ENCODE measurements at places on chromosomes 1 and 21.

DNA sequence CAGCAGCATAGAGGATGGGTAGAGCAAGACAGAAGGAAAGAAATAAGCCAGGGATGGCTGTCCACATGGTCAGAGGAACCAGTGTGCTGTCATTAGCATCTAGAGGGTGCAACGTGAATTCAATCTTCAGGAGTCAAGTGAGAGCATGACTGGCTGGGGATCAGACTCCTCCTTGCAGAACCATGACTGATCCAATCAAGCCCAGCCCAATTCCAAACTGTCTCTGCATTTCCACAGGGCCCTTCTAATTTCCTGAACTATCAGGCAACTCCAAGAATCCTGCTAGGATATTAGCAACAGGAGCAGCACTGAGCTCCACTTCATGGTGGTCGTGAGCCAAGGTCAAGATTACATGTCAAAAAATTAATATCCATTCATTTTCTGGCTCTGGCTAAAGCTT is 166.8 kb upstream of the CAMK1G start:
- DNase-seq, result no peak

- DNase-seq, result no peak
These were observed 15.7 kb downstream of the SSR2 start for GRCh38 chr1:156004843-156005584.

DNA sequence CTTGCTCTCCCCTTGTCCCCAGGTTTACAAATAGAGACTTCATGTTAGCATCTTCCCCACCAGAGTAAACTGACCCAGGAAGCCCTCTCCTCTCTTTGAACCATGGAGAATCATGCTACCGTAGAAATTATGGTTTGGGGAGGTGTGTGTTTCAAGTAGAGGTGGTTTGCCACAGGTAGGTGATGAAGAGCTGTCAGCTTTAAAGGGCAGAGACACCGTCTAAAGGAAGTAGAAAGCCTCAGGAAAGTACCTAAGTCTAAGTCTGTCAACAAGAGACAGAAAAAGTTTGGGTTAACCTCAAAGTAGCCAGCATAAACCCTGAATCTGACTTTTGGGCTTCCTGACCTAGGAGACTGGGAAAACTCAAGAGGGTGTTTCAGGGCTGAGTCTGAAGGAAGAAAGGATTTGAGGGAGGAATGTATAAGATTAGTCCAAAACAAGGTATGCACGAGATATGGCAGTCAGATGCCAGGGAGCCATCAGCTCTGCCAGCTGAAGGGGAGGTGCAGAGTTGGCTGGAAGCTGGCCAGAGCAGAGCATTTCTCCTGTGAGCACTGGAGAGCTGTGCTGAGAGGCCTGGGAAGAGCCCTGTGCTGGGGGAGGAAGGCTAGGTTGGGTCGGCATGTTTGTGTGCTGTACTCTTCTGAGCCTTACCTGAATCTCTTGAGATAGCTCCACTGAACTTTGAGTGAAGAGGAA is 14.3 kb downstream of the ADAMTSL4 start:
- no peak for DNase-seq

DNA sequence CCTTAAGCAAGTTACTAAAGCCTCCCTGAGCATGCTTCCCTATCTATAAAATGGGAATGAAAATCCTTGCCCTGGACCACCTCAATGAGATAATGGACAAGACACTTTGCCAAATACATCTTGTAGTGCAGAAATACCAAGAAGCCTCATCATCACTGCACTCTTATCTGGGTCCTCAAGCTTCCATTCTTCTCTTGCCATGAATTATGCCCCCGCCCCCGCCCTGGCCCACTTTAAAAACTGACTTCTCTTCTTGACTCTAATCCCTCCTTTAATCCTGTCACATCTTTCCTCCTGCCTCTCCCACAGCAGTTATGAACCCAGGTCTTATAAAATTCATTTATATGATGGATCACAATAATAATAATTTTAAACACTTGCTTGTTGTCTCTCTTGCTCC is 14.8 kb downstream of the ARHGEF11 start:
- no peak for DNase-seq

DNA sequence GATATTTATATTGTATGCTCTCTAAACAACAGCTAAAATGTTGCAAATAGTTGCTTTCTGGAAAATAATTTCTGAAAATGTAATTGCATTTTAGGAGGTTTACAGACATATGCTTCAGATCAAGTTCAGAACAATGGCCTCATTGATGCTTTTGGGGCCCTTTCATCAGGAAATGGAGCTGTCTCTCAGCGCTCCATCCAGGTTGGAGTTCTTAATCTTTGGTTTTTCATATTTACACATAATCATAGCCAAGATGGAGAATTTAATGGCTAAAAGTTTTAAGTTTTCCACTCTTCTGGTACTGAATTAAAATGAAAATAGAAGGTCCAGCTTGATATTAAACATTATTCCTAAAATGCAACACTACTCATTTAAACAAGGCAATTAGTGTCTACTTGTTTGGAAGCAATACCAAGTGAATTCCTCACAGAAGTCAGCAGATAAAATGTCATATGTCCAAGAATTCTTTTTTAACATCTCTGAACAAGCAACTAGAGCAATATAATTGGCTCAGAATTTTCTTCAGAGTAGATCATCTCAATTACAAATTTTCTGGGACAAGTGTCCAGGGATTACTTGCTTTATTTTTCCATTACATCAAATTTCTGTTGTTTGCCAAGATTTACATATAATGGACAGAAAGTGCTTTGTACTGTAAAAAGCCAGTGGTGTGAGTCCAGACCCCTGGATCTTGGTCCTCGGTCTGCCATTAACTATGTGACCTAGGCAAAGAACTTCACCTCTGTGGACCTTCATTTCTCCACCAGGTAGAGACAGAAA is 22.6 kb downstream of the CLCA1 start:
- no peak for DNase-seq

- no peak for DNase-seq
These were observed 194.6 kb downstream of the NRIP1 start for GRCh38 chr21:14869984-14870852.

DNA sequence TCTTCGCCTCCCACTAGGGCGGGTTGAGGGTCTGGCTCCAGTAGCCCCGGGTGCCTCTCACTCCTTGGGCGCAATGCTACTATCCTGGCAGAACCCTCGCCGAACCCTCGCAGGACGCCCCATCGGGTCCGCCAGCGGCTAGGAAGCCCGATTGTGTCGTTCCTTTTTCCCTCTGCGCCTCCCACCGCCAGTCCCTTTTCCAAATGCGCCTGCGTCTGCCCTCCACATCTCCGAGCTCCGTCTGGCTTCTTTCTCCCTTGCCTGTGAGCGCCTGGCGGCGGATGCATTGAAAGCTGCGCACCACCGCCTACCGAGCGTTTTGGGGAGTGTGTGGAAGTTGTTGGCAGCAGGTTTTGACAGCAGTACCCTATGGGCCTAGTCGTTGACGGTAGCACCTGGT is 1.0 kb upstream of the DIRAS3 start:
- no peak for DNase-seq

- DNase-seq, result no peak
These were observed 303.3 kb upstream of the DEPDC1 start for GRCh38 chr1:68800182-68800581.

GRCh38 chr1:117268535-117269455 is 58.1 kb upstream of the VTCN1 start:
- no peak for DNase-seq

DNA sequence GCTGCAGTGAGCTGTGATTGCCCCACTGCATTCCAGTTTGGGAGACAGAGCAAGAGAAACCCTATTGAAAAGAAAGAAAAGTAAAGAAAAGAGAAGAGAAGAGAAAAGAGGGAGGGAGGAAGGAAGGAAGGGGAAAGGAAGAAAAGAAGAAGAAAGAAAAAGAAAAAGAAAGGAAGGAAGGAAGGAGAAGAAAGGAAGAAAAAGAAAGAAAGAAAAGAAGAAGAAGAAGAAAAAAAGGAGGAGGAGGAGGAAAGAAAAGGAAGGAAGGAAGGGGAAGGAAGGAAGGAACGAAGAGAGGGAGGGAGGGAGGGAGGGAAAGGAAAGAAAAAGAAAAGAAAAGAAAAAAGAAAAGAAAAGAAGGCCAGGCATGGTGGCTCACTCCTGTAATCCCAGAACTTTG is 10.2 kb downstream of the SLC5A9 start:
- no peak for DNase-seq

- DNase-seq, result no peak
These were observed 5.6 kb upstream of the CLEC20A start for GRCh38 chr1:178502330-178502714.

DNA sequence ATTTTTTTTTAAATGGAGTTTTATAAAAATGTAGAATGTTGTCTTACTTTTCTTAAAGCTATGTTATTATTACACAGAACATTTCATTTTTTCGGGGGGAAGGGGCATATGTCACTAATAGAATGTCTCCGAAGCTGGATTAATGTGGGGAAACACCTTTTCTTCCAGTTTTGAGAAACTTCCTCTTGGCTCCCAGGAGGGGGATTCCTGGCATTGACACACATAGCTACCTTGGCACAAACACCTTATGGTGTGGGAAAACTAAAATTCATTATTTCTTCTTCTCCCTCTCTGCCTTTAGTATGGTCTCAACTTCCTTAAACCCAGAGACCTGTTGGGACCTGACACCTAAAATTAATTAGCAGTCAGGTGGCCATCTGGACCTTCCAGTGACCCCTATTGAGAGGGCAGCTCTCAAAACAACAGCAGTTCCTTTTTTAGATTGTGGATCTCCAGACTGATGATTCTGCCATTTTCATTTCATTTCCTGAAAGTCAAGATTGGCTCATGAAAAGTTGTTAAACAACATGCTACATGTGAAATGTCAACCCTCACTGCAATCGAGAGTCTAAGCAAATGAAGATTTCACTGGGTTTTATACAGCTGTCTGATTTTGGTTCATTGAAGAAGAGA is 70.1 kb upstream of the EDEM3 start:
- DNase-seq, result no peak

DNA sequence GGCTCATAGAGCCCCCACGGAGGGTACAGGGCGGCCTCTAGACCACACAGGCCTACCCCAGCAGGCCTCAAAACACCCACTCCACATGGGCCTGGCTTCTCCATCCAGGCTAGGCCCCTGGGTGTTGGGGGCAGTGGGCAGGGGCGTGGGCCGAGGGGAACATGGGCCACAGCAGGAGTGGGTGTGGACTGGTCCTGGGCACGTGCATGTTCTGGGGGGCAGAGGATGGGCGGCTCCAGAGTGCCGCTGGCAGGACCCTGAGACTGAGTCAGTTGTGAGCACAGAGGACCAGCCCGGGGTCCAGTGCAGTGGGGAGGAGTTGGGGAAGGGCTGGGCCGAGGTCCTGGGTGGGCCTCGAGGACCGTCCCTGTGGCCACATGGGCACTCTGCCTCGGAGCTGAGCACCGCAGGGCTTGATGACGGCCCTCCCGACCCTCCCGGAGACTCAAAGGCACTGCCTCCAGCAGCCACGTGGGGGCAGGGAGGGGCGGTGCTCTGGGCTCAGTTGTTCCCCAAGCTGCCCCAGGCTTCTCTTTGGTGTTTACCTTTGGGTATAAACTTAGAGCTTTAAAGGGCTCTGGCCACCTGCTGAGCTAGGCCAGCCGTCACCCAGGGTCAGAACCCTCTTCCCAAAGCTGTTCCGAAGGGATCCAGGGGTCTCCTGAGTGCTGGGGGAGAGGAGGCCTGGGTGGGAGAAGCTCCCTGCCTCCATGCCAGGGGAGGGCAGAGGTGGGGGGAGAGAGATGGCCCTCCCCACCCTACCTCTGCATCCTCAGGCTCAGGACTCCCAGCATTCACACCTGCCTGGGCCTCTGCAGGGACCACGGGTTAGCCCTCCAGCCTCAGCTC is 79.9 kb downstream of the MORN1 start:
- peak; percentile 50 for DNase-seq

DNA sequence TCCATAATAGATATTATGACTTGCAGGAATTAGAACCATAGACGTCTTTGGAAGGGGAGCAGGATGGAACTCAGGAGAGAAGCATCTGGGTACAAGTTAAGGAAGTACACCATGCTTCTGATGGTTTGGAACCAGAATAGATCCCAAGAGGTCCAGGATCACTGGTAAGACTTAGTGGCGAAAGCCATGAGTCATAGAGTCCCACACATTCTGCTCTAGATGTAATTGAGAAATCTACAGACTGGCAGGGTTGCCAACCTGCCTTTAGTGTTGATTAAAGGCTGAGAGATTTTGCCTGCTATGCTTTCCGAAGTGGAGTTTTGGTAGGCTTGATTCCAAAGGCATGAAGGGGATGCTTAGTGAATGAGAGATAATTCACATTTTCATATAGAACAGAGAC is 57.1 kb upstream of the C1orf87 start:
- no peak for DNase-seq

GRCh38 chr1:27561124-27561899 is 42.6 kb downstream of the AHDC1 start:
- no peak for DNase-seq
